RWPE2 (cell line): ENCODE measurements at places on chromosomes 3 and 15.

DNA sequence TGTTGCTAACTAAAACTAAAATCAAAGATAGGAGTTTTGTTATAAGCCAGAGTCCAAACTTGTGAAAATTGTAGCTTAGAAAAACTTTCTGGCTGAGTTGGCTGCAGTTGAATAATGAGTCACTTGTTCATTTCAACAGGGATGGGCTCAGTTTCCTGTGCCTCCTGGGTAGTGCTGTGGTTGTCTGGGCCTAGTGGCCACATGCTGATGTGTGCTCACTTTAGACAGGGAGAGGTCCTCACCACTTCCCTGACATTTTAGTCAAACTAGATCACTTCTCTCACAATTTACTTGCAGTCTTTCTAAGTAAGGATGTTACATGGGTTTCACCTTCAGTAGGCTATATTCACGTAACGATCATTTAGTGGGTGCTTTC is 6.3 kb upstream of the UBE2Q2 start:
- DNase-seq = no peak

GRCh38 chr3:13704174-13704573 is 155.2 kb downstream of the FBLN2 start:
- no peak for DNase-seq

DNA sequence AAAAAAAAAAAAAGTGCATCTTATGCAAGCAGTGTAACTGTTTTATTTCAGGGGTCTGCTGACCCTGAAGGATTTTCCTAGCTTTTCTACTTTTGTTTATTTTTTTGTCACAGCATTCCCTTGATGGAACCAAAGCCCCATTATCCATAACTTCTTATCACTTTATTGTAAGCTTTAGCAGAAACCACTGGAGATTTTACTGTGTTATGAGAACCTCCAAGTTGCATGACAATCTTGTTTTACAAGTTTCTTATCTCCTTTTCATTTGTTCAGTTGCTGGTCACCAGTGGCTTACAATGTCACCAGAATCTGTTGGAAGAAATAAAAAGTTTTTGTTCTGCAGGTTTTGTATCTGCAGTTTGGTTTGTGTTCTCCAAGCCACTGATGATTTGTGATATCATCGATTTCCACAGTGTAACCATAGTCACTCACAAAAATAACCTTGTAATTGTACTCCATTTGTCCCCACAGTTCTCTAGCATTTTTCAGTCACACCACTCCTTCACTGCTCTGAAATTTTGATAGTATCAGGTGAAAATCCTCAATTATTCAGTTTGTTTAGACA is 660.0 kb downstream of the RBMS3 start:
- DNase-seq = no peak

DNA sequence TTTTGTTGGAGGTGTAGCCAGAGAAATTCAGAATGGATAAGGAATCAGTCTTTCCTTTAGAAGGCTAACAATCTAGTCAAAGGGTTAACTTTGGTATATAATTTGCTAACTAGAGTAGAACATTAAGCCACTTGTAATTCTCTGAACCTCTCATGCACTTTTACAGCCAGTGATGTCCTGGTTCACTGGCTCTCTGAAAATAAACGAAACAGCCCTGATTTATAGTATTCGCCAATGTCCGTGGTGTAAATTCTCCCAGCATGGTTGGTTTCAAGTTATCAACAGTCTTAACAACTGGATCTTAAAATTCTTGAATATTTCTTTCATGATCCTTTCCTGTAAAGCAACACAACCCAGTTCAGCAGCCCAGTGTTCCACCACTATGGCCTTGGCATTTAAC is 500.4 kb upstream of the CDIN1 start:
- DNase-seq = no peak

DNA sequence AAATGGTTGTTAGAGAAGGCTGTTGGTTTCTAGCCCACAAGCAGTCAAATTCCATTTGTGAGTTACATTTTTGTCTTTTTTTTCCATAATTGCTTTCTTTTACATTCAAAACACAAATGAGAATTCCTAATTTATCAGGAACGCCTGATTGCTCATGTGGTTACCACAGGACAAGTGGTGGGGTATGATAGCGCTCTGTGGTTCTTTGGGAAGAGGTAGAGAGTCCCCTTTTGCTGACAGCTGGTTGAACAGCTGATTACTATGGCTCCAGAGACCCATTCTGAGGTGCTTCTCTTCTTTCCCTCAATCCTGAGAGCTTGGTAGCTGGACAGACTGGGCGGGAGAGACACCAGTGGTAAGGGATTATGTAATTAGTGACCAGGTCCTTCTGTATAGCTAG is 24.4 kb downstream of the CNOT10 start:
- no peak for DNase-seq

- no peak for DNase-seq
Observed at GRCh38 chr3:12442654-12443501, 41.4 kb upstream of the TSEN2 start.

GRCh38 chr3:159821736-159822135 is 166.9 kb upstream of the IL12A start:
- DNase-seq = no peak

DNA sequence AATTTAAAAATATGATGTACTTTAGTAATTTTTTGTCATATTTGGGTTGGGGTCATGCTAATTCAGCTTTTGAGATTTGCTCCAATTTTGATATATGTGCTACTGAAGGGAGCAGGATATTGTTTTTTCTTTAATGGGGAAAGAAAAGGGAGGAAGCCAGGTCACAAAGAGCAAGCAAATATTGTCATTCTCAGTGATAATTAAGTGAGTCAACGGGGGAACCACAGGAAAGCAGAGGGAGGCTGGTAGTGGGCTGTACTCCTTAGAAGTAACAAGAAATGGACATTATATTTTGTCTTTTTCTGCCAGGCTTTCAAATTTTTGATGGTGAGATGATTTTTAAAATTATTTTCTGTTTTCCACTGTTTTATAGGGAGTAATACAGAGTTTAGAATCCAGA is 45.6 kb upstream of the NMD3 start:
- DNase-seq = no peak

DNA sequence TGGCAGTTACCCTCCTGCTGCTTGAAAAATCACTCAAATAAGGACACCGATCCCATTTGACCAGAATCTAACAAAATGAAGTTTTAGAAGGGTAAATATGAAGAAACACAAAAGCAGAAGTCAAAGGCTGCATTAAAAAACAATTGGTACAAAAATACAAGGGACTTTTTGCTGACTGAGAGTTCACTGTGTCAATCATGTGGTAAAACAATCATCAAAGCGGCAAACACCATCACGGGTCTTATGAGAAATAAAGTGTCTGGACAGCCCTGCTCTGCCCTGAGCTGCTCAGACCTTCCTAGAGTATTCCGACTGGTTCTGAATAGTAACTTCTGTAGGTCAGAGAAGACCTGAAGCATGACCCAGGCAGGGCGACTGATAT is 137.2 kb upstream of the RAD18 start:
- no peak for DNase-seq

GRCh38 chr3:128429751-128430150 is 36.9 kb downstream of the DNAJB8 start:
- no peak for DNase-seq

DNA sequence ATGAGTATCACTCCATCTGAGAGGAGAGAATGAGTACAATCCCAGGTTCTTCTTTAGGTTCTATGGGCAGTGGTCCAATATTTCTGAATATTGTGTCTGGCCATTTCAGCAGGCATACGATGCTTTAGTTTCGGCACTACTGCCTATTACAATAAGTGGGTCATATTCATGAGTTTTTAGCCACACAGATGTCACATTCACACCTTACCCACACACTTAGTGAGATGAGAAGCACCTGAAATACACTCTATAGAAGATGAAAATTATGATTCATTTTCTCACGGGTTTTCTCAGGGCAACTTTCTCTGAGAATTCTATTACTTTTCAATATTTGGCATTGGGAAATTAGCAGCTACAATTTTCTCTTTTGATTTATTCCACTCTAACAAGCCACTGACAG is 132.2 kb downstream of the TGFBR2 start:
- no peak for DNase-seq
